ENCODE measurements at places on chromosomes 2 and 18.

DNA sequence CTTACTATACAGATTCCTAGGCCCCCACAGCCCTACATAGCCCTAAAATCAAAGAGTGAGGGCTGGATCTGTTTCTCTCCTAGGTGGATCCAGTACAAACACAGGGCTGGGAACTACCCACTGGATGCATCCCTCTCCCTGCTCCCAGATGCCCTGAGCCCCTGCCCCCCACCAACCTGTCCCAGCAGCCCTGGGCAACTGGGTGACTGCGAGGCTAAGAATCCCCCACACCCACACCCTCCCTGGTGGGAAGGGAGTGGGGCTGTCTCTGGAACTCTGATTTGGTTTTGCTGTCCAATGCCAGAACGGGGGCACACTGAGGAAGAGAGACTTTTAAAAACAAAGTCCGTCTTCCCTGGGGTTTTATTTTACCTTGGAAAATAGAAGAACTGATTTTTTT, 113.1 kb downstream of the SMAD7 start:
- DNase-seq, result no peak

DNA sequence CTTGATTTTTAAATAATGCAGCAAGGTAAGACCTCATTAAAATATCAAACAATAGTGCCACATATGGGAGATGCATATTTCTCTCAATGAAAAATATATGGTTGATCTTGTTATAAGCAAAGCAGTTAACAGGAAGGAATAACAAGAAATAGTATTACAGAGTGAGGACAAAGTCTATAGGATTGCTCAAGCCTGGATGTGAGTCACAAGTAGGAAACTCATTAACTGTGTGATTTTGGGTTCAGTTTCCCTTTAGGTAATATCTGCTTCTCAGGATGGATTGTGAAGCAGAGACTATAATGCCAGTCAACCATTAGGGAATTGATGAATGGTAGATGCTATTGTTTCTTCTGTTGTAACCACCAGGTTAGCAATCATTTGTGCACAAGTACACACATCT, 42.9 kb upstream of the SPHKAP start:
- no peak for DNase-seq

- no peak for DNase-seq
Measured at GRCh38 chr2:55239656-55240222, 7.3 kb downstream of the RPS27A start.

GRCh38 chr18:13932285-13933025, 17.1 kb upstream of the MC2R start:
- DNase-seq, result no peak

DNA sequence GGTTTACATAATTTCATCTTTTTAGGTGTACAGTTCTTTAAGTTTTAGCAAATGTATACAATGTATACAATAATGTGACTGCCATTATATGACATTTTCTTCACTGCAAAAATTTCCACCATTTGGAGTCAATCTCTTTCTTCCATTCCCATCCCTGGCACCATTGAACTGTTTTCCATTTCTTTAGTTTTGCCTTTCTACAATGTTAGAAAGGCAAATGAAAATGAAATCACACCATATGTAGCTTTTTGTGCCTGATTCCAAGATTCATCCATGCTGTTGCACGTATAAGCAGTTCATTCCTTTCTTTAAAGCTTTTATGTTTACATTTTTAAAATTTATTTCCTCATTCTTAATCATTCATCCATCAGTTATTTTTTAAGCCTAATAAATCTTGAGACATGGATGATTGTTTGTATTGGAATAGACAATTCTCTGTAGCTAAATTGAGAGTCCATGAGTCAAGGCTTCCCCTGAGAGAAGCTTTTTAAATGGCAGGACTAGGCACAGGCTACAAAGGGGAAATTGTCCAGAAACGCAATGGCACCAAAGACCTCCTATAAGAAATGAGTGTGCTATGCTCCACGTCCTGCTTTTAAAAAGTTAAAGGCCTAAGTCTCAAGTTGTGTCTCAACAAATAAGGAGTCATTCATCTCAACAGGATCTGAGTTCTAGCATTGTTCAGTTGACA, 8.7 kb upstream of the COL5A2 start:
- DNase-seq, result no peak

GRCh38 chr18:27787547-27787946, 389.4 kb downstream of the CDH2 start:
- DNase-seq, result no peak

GRCh38 chr18:2910261-2910660, 63.5 kb downstream of the EMILIN2 start:
- no peak for DNase-seq

DNA sequence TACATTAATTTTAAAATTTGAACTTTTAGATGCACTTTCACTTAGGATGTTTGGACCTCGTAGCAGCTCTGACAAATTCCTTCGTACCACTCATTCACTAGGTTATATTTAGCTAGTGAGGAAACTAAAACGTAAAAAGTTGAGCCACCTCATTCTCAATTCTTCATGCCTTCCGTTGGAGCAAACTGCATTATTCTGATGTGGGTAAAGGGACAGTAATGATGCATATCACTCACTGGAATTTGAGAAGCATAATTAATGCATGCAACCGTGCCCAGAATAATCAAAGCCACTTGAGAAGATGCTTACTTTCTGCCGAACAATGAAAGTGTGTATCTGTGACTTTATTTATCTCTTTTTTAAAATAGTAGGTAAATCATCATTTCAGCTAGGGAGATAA, 2.2 kb downstream of the CNOT9 start:
- no peak for DNase-seq

DNA sequence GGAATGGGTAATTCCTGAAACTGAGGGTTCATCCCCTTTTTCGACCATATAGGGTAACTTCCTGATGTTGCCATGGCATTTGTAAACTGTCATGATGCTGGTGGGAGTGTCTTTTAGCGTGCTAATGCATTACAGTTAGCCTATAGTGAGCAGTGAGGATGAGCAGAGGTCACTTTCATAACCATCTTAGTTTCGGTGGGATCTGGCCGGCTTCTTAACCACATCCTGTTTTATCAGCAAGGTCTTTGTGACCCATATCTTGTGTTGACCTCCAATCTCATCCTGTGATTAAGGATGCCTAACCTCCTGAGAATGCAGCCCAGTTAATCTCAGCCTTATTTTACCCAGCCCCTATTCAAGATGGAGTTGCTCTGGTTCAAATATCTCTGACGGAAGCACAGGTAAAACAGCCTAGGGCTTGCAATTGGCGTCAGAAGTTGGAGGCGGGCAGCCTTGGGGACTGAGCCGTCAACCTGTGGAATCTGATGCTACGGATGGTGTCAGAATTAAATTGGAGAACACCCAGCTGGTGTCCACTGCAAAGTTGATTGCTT, 19.5 kb downstream of the RALBP1 start:
- no peak for DNase-seq

- no peak for DNase-seq
Measured at GRCh38 chr2:15299904-15300520, 261.1 kb downstream of the NBAS start.

Data from stimulated activated CD8-positive, alpha-beta memory T cell treated with anti-CD3 and anti-CD28 coated beads, Interleukin-2, amount 100 ng/mL, for 1 hour (primary cell).